ENCODE measurements at places on chromosomes 16 and 17.

- no peaks in the 10 kb centered on the region for H3K27me3 ChIP-seq
- H3K4me1 ChIP-seq = peaks cover 19% of the 10 kb centered on the region
- H3K36me3 ChIP-seq = no peaks in the 10 kb centered on the region
- no peak for DNase-seq
Observed at GRCh38 chr17:57900991-57901743, 51.3 kb upstream of the MRPS23 start.

DNA sequence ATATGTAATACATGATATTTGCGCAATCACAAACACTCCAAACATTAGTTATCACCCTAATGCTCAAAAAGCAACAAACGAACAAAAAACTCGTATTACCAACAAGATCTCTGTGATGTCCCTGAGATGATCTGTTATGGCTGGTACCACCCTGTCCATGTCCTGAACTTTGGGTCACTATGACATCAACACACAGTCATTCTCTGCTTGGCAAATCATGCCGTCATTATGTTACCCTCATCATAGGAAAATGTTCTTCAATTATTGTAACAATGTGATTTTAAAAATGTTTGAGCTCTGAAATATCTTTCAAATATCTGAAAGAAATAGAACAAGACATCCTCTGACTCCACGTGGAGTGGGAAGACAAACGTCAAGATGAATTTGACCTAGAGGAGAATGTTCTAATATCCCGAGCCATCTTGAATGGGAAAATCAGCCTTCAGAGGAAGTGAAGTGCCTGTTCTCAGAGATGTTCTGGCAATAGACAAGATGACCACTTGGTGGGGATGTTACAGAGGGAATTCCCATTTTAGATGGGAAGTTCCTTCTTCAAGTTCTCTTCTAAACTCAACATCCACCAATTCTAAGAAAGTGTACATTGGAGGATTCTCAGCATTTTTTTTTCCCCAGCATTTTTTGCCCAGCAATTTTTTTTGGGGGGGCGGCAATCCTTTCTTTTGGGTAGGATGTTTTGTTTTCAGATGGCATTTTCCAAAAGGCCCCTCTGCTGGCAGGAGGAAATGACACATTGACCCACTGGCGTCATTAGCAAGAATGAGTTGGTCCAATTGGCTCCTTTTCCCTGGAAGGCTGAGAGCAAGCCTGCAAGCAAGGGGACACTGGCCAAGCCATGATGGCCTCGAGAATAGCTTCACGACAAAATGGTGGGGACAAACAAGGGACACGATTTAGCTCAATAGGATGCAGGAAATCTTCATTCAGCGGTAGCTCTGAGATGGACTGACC lies 3.7 kb upstream of the HSD17B2 start:
- H3K4me3 ChIP-seq = no peak overlapping the region
- peaks cover 3% of the 10 kb centered on the region for H3K27me3 ChIP-seq
- no peak for DNase-seq
- H3K4me1 ChIP-seq = no peaks in the 10 kb centered on the region
- H3K27ac ChIP-seq = no peak overlapping the region
- no peaks in the 10 kb centered on the region for H3K36me3 ChIP-seq

DNA sequence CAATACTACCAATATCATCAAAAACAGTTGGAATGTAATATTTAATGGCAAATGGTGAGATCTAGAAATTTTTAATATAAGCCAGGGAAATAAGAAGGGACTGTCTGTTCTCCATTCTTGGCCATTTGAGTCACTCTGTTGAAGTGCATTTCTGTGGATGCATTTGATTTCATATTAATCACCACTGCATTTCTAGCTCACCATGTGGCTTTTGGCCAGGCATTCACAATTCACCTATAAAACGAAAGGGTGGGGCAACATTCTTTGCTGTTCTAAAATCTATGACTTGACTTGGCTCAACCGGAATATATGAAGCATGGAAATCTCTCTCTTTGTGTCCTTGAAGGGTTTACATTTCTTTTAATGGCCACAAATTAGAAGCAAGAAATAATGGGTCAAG lies 483.0 kb downstream of the SLC39A11 start:
- no peak overlapping the region for H3K27ac ChIP-seq
- no peak for DNase-seq

DNA sequence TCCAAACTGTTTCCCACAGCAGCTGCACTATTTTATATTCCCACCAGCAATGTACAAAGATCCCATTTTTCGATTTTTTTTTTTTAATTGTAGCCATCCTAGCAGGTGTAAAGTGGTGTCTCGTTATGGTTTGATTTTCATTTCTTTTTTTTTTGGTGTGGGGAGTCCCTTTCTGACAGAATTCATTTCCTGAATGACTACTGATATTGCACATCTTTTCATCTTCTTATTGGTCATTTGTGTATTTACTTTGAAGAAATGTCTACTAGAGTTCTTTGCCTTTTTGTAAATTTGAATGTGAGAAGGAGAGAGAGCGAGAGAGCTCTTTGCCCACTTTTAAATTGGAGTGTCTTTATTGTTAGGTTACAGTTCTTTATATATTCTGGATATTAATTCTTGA lies 14.0 kb downstream of the CYB5B start:
- peak overlapping the region; percentile 2 for H3K4me3 ChIP-seq
- no peak for DNase-seq
- H3K4me1 ChIP-seq = peaks cover 53% of the 10 kb centered on the region
- H3K27ac ChIP-seq = peak overlapping the region; percentile 22
- peaks cover 35% of the 10 kb centered on the region for H3K36me3 ChIP-seq

GRCh38 chr17:8484465-8484864 lies 48.8 kb downstream of the NDEL1 start:
- no peak for DNase-seq
- no peaks in the 10 kb centered on the region for H3K27me3 ChIP-seq
- peaks cover 44% of the 10 kb centered on the region for H3K36me3 ChIP-seq
- no peaks in the 10 kb centered on the region for H3K4me1 ChIP-seq
- H3K4me3 ChIP-seq = no peak overlapping the region

GRCh38 chr16:79571065-79571902 lies 29.3 kb downstream of the MAF start:
- no peak overlapping the region for H3K27ac ChIP-seq
- peaks cover 37% of the 10 kb centered on the region for H3K27me3 ChIP-seq
- H3K36me3 ChIP-seq = no peaks in the 10 kb centered on the region
- H3K4me1 ChIP-seq = no peaks in the 10 kb centered on the region

GRCh38 chr17:12431188-12431587 lies 234.5 kb upstream of the MYOCD start:
- H3K36me3 ChIP-seq = no peaks in the 10 kb centered on the region
- H3K4me1 ChIP-seq = no peaks in the 10 kb centered on the region
- H3K27me3 ChIP-seq = no peaks in the 10 kb centered on the region

DNA sequence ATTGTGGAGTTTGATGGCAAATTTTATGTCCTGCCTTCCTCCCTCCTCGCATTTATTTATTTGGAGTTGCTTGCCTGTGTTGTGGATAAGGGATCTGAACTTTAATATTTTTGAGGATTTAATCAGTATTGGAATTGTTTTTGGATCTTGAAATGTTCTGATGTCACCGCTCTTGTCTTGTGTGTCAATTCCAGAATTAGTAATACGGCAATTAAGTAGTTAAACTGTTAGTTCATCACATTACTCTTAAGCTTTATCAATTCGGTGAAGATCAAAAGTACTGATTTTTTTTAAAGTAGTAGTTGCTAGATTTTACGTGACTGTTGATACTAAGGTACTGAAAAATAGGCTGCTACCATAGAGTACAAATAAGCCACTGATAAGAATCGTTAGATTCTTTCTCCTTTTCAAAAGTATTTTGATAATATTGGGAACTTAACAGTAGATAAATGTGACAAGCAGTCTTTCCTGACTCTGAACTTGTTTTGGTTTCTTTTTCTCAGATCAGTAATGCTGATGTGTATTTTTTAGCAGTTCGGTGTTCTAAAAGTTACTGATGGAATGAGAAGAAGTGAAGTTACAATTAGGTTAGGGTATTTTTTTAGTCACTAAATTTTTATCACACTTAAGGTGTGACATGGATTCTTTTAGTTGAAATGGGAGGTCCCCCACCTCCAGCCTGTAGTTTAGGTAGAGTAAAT lies 2.0 kb downstream of the RBBP6 start:
- no peak for DNase-seq
- H3K4me3 ChIP-seq = peak overlapping the region; percentile 96
- no peaks in the 10 kb centered on the region for H3K27me3 ChIP-seq
- H3K4me1 ChIP-seq = peaks cover 41% of the 10 kb centered on the region

- peaks cover 9% of the 10 kb centered on the region for H3K27me3 ChIP-seq
- DNase-seq = no peak
- no peak overlapping the region for H3K4me3 ChIP-seq
- no peak overlapping the region for H3K27ac ChIP-seq
- no peaks in the 10 kb centered on the region for H3K36me3 ChIP-seq
Observed at GRCh38 chr16:72908362-72909167, 139.4 kb downstream of the ZFHX3 start.

DNA sequence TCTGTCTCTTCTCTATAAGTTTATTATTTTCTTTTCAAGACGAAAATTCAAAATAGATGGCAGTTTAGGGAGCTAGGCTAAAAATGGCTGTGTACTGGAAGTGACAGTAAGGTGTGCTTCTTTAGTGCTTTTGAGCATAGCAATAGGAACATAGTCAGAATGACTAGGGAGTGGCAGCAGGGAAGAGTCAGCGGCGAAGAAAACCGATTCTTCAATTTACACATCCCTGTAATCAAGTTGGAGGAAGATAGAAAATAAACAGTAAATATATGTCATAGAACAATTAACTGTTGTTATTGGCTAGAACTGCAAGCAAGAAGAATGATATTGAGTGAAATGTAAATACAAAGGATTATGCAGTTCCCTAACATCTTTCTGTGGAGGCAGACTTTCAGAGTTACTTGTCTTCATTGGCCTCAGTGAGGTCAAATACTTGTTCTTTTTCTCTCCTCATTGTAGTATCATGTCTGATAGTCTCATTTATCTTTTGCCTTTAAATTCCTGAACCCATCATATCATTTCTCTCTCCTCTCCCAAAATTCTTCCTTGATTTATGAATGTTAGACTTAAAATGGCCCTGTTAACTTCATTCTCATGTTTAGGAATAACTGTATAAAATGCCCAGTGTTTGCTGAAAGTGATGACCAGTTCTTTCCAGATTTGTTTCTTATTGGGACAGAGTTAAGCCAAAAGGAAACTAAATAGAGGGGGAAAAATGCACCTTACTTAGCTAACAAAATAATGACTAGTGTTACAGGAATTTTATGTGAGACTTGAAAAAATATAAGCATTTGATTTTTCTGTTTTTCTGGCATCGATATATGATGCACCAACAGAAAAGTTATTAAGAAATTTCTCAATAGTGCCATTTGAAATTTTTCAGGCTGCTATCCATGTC lies 211.4 kb downstream of the BCAS3 start:
- no peak overlapping the region for H3K4me3 ChIP-seq
- H3K27me3 ChIP-seq = no peaks in the 10 kb centered on the region
- no peaks in the 10 kb centered on the region for H3K4me1 ChIP-seq
- DNase-seq = no peak

GRCh38 chr17:13941781-13942180 lies 127.5 kb upstream of the COX10 start:
- H3K4me1 ChIP-seq = no peaks in the 10 kb centered on the region
- no peak overlapping the region for H3K4me3 ChIP-seq
- DNase-seq = no peak
- no peak overlapping the region for H3K27ac ChIP-seq
- peaks cover 24% of the 10 kb centered on the region for H3K36me3 ChIP-seq
- H3K27me3 ChIP-seq = no peaks in the 10 kb centered on the region

GRCh38 chr16:8716052-8716451 lies 41.6 kb downstream of the ABAT start:
- no peak overlapping the region for H3K4me3 ChIP-seq
- DNase-seq = no peak
- H3K27me3 ChIP-seq = no peaks in the 10 kb centered on the region
- H3K4me1 ChIP-seq = no peaks in the 10 kb centered on the region
- H3K36me3 ChIP-seq = no peaks in the 10 kb centered on the region

- no peak overlapping the region for H3K4me3 ChIP-seq
- no peak for DNase-seq
- H3K36me3 ChIP-seq = peaks cover 23% of the 10 kb centered on the region
- H3K4me1 ChIP-seq = peaks cover 3% of the 10 kb centered on the region
- no peaks in the 10 kb centered on the region for H3K27me3 ChIP-seq
Observed at GRCh38 chr16:84667600-84668309, 19.4 kb downstream of the KLHL36 start.

DNA sequence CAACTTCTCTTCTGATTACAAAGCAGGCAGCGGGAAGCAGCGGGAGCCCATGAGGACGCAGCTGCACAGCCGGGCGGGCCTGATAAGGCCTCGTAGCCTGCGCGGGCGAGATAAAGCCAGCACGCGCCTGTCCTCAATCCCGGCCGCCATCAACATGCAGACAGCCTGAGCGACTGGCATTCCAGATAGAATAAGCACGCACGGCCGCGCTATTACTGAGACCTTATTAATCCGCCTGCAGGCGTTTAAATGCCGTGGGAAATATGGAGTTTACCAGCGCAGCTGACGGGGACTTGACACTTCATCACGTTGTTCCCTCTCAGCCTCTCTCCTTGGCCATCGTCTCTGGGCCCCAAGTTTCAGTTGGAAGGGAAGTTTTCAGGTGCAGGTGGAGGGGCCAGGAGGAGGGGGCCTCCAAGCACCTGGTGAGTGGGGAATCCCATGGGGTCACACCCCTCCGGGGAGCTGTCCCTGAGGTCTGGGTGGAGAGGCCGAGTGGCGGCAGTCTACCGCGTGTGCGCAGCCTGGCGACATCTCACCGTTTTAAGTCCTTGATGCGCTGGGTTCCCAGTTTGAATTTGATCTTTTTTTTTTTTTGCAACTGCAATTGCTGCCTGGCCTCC lies 27.3 kb upstream of the CBFA2T3 start:
- no peak overlapping the region for H3K4me3 ChIP-seq
- no peaks in the 10 kb centered on the region for H3K36me3 ChIP-seq
- peaks cover 17% of the 10 kb centered on the region for H3K27me3 ChIP-seq
- H3K27ac ChIP-seq = no peak overlapping the region
- H3K4me1 ChIP-seq = peaks cover 2% of the 10 kb centered on the region

GRCh38 chr17:4554997-4555799 lies at the start of gene MYBBP1A:
MYBBP1A (minus strand) TSS chr17:4555384; CDS start chr17:4555324, 60 bp downstream.
- peaks cover 20% of the 10 kb centered on the region for H3K4me1 ChIP-seq
- H3K4me3 ChIP-seq = peak within 1 kb of the TSS; percentile 92
- no peaks in the 10 kb centered on the region for H3K27me3 ChIP-seq
- peak within 1 kb of the TSS; percentile 93 for H3K27ac ChIP-seq
- peak; percentile 96 for DNase-seq

DNA sequence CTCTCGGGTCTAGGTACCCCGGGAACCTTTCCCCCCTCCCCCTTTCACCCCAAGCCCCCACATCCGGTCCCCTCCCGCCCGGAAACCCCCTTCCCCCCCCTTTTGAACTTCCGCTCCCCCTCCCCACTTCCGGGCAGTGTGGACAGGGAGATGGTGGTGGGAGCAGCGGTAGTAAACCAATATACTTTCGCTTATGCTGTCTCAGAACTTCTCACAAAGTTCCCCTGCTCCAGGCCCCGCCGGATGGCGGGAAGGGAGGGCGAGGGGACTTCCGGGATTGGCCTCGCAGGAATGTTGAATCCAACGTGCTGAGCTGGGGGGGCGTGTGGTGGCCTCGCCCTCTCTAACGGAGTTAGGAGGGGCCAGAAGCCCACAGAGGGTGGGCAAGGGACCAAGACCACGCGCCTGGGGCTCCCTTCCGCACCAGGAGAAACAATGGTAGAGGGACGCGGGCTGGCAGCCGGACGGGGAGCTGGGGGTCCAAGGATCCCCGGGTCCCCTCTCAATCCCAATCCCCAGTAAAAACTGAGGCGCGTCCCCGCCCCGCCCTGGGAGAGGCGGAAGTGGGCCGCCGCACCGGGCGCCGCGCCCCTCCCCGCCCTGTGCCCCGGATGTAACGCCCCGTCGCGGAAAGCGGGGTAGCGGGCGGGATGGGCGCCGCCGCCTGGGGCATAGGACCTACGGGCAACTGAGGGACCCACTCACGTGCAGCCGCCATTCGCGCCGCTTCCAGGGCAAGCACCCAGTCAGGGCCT lies 742 bp downstream of the PFN1 start:
- peak overlapping the region; percentile 96 for H3K4me3 ChIP-seq
- H3K27me3 ChIP-seq = no peaks in the 10 kb centered on the region

- H3K4me3 ChIP-seq = no peak overlapping the region
- no peaks in the 10 kb centered on the region for H3K27me3 ChIP-seq
- peaks cover 39% of the 10 kb centered on the region for H3K4me1 ChIP-seq
Observed at GRCh38 chr17:40311575-40311974, 2.6 kb downstream of the RARA start.
